ENCODE measurements at places on chromosomes 13 and 19.

GRCh38 chr19:47356900-47357299 is 7.8 kb downstream of the DHX34 start:
- no peak for DNase-seq

DNA sequence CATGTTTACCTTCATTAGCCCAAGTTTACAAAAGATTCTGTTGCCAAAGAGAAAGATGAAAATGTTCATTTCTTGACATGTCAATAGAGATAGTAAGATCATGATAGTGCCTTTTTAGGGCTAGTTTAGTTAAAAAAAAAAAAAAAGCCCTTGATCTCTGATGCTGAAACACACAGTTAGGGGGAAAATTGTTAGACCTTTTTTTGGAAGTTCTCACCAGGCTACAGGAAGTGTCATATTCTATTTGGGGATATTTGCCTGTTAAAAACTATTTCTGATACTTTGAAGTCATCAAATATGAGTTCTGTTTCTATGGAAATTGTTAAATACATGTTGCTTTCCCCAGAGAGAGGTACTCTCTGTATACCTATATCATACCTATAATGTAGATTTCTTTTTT is 21.6 kb downstream of the SLAIN1 start:
- DNase-seq: no peak

DNA sequence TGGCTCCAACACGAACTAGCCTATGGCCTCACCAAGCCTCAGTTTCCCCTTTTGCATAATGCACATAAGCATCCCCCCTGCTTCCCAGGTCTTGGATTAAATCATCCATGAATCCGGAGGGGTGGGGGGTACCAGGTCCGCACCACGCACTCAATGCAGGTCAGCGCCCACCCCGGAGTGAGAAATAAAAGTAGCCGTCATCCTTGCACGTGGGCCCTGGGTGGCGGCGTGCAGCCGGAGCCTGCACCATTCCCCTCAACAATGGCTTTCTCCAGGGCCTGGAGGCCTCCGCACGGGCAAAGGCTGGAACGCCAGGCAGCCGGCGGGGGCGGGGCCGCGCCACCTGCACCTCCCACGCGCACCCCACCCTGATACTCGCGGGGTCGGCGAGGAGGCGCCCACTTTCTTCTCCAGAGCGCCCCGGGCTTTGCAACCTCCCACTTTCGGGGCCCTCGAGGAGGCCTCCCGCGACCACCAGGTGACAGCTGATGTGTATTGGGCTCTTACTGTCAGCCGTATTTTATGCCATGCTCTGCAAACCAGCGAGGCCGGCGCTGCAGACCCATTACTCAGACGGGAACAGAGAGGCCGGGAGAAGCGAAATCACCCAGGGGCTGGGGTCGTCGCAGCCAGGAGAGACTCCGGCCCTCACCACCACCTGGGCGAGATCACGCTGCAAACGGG is 767 bp upstream of the GADD45B start:
- no peak for DNase-seq

DNA sequence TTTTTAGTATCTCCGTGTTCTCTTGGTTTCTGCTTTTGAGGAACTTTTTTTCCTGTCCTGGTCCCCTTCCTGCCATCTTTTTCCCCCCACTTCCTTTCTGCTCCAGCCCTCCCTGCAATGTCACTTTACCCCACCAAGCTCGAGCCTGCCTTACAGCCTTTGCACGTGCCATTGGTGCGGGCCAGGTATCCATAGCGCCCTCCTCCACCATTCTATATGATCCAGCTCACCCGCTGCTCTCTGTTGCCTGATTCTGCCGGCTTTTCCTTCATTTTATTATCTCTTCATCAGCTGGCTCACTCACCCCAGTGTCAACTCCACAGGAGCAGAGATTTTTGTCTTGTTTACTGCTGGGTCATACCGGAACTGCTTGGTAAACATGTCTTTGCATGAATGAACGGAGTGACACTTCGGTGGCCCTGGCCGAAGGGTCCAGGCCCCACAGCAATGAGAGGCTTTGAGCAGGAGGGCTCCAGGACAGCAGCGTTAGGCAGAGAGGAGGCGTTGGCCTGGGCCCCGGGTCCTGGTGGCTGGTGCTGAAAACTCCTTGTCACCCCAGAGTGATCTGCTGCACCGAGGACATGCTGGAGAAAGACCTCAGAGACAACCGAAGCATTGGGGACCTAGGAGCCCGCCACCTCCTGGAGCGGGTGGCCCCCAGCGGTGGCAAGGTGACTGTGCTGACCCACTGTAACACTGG is 1.2 kb downstream of the MRI1 start:
- no peak for DNase-seq

DNA sequence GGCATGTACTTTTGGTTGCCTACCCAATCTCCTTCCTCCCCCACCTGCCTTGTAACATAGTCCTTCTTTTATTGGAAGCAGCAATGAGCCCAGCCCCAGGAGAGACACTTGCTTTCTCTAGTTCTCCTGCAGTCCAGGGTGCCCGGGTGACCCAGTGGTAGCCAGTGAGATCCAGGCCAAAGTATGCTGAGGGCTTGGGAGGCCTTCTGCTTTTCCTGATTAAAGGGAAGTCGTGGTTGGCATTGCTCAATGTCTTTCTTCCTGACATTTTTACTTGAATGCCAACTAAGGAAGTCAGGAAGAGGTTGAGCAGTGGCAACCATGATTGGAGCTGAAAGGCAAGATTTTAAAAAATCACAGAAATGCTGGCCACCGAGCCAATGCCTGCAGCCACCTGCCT is 25.7 kb downstream of the CNMD start:
- DNase-seq: no peak

All from D721Med (cell line).